ENCODE measurements at places on chromosomes 13 and 19.

- DNase-seq, result no peak
Observed at GRCh38 chr13:27086599-27087265, 84.9 kb downstream of the USP12 start.

DNA sequence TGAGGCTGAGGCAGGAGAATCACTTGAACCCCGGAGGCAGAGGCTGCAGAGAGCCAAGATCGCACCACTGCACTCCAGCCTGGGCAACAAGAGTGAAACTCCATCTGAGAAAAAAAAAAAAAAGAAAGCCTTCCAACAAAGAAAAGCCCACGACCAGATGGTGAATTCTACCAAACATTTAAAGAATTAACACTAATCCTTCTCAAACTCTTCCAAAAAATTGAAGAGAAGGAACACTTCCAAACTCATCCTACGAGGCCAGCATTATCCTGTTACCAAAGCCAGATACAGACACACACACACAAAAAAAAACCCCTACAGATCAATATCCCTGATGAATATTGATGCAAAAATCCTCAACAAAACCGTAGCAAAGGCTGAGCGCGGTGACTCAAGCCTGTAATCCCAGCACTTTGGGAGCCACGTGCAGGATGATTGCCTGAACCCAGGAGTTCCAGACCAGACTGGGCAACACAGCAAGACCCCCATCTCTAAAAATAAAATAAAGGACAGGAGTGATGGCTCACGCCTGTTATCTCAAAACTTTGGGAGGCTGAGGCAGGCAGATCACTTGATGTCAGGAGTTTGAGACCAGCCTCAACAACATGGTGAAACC lies 6.2 kb upstream of the EVI5L start:
- no peak for DNase-seq

DNA sequence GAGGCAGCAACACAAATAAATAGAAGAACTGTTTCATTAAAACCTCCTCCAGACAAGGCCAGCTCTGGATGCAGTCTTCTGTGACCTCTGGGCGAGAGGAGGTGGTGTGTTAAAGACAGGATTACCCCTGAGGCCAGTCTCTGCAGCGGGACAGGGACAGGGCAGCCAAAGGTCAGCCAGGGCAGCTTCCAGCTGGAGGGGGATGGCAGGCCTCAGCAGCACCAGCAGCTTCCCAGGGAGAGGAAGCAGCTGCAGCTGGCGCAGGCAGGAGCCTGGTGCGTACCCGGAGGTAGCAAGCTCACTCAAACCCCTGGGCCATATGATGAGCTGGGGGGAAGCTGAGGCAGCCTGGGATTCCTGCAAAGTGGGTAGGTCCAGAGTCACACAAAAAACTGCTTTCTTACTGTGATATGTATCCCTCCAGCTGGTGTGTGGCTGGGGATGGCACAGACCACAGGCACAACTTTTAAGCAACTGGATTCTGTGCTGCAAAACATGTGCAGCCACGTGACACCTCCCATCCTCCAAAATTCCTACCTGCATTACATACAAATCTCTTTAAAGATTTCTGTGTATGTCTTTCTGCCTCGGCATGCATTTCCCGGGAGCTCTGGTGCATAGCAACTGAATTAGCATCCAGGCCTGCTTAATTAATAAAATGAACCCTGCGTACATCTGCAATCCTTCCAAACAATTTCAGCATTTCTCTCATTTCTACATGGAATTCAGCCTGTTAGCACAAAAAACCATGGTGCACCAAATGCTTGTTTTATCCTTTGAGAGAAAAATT lies 238.3 kb upstream of the MAB21L1 start:
- peak; percentile 43 for DNase-seq

DNA sequence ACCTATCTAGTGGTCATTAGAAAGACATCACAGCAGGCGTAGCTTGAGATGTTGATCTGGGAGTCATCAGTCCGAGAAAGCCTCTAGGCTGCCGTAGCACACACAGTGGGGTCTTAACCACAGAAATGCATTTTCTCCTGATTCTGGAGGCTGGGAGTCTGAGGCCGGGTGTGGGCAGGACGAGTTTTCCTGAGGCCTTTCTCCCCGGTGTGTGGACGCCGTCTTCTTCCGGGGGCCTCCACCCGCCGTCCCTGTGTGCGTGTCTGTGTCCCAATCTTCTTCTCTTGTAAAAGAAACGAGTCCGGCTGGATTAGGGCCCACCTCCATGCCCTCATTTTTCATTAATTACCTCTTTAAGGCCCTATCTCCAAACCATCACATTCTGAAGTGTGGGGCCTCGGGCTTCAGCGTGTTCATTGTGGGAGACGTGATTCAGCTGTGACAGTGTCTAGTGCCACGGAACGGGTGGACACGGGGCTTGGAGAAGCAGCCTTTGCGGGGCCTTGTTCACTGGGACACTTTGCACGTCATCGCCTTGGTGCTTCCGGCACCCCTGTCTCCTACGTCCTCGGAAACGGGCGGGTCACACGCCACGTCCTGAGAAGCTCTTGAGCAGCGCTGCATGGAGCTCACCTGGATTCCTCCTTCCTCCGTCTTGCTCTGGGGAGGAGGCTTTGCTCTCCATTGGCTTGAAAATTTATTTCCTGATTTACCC lies 208.9 kb upstream of the SOX1 start:
- DNase-seq, result no peak

DNA sequence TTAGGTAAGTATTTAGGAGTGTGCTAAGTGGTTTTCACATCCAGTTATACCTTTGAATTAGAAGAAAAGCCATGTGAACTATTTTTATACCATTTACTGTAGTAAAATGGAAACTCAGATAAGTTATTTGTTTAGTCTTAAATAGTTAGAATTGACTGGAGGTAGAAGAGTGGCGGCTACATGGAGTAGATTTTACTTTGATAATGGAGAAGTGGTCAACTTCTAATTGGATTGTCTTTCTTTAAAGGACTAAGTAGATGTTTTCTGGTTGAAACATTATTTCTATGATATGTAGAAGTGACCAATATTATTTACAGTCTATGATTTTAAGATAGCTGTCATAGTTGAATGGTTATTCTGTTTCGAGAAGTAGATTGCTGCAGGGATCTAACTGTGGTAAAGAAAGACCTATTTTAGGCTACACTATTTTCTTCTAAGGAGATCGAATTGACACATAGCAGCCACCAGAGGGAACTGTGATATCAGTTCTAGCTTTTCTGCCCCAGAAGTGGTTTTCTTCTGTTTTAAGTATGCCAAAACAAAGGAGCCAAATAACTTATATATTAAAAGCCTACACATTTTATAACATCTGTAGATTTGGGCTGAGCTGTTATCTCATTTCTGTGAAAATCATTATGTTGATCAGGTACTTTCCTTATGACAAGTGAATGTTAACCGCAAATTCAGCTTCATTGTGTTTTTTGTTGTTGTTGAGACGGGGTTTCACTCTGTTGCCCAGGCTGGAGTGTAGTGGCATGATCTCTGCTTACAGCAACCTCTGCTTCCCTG lies 26.1 kb downstream of the ZMYM2 start:
- peak; percentile 48 for DNase-seq

DNA sequence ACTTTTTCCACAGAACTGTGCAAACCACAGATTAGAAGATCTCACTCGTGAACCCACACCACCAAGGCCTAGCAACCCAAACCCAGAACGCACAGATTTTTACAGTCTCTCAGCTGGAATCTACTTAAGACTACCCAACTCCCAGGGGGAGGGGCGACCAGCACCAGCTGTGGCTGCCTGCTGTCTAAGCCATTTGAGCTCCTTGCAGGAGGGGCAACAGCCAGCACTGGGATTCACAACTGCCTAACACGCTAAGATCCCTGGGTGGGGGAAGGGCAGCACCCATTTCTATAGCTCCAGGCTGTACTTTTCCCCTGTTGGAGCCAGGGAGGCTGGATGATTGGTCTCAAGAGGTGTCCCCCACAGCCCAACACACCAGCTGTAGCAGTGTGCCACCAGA lies 368.8 kb downstream of the SUCLA2 start:
- DNase-seq, result no peak

GRCh38 chr13:112933649-112934048 lies 35.4 kb upstream of the MCF2L start:
- no peak for DNase-seq

DNA sequence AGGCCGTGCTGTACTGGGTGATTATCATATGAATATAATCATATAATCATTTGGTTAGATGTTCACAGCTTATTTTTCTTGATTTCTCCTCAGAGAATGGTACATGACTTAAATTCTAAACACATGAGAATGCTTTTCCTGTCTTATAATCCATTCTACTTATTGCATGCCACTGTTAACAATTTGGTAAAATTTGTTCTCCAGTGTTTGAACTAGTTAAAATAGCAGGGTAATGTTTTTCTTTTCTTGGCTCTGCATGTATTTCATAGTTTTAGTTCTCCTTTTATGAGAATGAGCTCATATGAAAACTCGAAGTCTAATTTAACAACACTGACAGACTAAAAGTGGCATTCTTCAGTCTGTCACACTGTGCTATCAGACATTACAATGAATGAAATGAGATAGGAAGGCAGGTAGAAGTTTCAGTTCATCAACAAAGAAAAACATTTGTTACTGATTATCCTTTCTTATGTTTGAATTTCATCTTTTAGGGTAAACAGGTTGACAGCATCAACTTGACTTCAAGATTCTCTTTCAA lies 10.2 kb downstream of the SPRYD7 start:
- DNase-seq, result no peak

DNA sequence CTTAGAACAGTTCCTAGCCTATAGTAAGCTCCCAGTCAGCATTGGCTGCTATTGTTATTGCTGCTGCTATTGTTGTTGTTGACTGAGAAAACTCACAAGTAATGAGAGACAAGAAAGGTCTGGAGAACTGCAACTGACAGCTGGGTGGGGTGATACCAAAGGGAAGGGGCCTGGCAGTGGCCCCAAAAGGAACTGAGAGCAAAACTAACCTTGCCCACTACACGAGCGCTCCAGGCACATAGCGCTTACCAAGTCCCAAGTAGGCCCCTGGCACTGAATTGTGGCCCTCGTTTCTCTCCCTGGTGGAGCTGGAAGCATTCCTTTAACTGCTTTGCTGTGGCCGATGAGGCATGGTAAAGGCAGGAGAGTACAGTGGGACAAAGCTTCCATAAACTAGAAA lies 59.7 kb downstream of the KCTD12 start:
- no peak for DNase-seq

DNA sequence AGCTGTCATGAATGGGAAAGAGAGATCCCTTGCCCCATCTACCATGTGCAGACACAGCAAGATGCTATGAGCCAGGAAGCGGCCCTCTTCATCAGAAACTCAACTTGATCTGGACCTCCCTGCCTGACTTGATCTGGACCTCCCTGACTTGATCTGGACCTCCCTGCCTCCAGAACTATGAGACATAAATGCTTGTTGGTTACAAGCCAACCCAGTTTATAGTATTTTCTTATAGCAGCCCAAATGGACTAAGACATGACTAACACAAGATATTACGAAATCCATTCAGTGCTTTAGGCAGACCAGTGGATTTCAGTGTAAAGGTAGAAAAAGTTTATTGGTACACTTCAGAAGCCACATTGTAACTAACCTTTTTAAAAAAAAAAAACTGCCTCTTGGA lies 15.6 kb downstream of the PCID2 start:
- DNase-seq, result peak; percentile 71

- DNase-seq, result peak; percentile 72
Observed at GRCh38 chr19:1860042-1860775, 3.2 kb downstream of the KLF16 start.

DNA sequence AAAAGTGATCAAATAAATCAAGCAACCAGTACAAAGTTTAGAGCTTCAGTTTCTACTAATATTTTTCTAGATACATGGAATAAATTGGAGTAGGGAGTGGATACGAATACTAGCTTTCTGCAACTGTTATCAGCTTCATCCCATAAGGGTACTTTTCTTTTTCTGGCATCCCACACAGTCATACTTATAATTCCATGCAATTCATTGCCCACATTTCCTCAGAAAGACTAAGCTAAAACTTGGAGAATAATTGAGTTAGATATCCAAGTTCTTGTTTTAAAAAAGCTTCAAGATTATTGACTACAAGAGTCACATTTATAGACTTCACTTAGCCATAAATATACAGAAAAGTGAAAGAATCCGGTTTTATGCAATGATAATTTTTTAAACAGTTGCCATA lies 186.9 kb downstream of the OLFM4 start:
- no peak for DNase-seq

- no peak for DNase-seq
Observed at GRCh38 chr19:3512562-3513228, 6.6 kb downstream of the FZR1 start.

DNA sequence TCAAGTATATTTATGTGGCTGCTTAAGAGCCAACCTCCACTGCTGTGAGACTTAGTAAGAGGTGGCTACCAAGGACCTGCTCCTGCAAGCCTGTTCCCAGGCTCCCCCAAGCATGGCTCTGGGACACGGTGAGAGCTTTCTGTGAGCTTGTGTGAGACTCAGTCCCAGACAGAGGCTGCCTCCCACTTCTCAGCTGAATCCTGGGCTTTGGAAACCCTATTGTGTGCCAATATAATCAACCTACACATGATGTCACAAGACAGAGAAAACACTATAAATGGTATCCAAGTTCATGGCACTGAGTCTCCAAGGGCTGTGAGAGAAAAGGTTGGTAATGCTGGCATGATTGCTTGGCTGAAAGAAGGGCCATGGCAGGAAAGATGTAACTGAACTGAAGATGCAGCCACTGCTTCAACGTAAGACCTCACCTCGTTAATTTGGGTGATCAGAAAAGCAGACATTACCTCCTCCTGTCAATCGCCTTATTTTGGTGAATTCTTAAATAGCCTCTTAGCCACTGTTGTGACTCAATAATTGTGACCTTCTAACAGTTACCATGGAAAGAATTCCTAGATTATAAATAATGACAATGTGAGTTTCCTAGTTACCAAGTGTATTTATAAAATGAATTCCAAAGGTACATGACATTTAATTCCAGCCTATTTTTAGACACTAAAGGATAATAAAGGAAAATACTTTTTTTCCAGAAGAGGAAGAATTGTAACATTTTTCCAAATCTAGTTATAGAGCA lies 332.0 kb downstream of the IRS2 start:
- DNase-seq, result no peak

- no peak for DNase-seq
Observed at GRCh38 chr19:16342002-16342715, 17.5 kb downstream of the KLF2 start.

- no peak for DNase-seq
Observed at GRCh38 chr19:45224645-45225044, 20.6 kb downstream of the EXOC3L2 start.

GRCh38 chr19:50362030-50362412 lies 3.4 kb downstream of the NAPSA start:
- no peak for DNase-seq

GRCh38 chr19:3330047-3330446 lies 36.3 kb upstream of the NFIC start:
- DNase-seq, result no peak

DNA sequence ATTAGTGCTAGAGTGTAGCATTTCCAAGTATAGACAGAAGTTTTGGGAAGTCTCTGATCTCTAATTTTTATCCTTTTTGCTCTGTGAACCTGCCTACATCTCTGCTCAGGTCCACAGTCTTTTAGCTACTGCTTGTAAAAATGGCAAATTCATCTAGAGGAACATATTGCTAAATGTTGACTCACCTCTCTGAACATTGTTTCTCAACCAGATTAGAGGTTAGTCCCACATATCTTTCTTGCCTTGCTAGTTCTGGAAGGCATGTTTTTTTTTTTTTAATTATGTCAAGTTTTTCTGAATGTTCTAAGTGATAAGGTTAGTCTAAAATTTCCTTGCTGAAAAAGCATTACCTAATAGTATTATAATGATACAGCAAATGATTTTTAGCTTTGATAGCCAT lies 2889.6 kb upstream of the PCDH20 start:
- DNase-seq, result peak; percentile 17

GRCh38 chr13:43354153-43354945 lies 331.0 kb downstream of the DNAJC15 start:
- DNase-seq, result no peak
